A549 treated with CpdA at 1 μM for 4 hours (cell line): ENCODE measurements at places on chromosomes 3 and 15. TPM values are rescaled to one million over a fixed set of nuclear protein-coding genes. Genes with fewer than 3 reads are reported as not detected.

The GYG1 gene
- 34.2 to 43.0 TPM (median 35.5 TPM) in 5 replicates for total RNA-seq

The C3orf52 gene
- total RNA-seq = 11.5 to 16.0 TPM (median 13.8 TPM) in 5 replicates

The RAD51 gene
- 18.5 to 23.7 TPM (median 18.7 TPM) in 5 replicates for total RNA-seq

The CYP11A1 gene
- total RNA-seq = not detected in 5 replicates

The CA12 gene
- total RNA-seq = 144 to 163 TPM (median 160 TPM) in 5 replicates

The CP gene
- total RNA-seq = 3.4 to 8.3 TPM (median 5.9 TPM) in 5 replicates

The CHCHD6 gene
- 16.2 to 19.6 TPM (median 18.1 TPM) in 5 replicates for total RNA-seq

The RSL24D1 gene
- 87.0 to 125 TPM (median 101 TPM) in 5 replicates for total RNA-seq

The GATM gene
- total RNA-seq = 2.0 to 3.1 TPM (median 2.1 TPM) in 5 replicates

The KLHL24 gene
- total RNA-seq = 6.0 to 10.8 TPM (median 6.8 TPM) in 5 replicates

The COL6A5 gene
- not detected in 5 replicates for total RNA-seq

The GASK1A gene
- total RNA-seq = not detected in 5 replicates

The CCDC39 gene
- not detected in 5 replicates for total RNA-seq

The MESP1 gene
- total RNA-seq = 2.9 to 7.5 TPM (median 6.2 TPM) in 5 replicates

The FBXW12 gene
- total RNA-seq = not detected in 5 replicates

The GMNC gene
- not detected in 5 replicates for total RNA-seq

The IL17RD gene
- 0.47 to 1.4 TPM (median 1.2 TPM) in 5 replicates for total RNA-seq

The TRIM71 gene
- 0.01 to 0.03 TPM in 2 of 5 replicates, not detected in the others for total RNA-seq

The AADACL2 gene
- not detected in 5 replicates for total RNA-seq

The ITIH1 gene
- total RNA-seq = not detected in 5 replicates

The NTRK3 gene
- 16.1 to 24.1 TPM (median 22.2 TPM) in 5 replicates for total RNA-seq

The HESX1 gene
- total RNA-seq = 0.23 to 0.51 TPM (median 0.37 TPM) in 3 of 5 replicates, not detected in the others

The DPPA2 gene
- total RNA-seq = not detected in 5 replicates

The SCAMP5 gene
- total RNA-seq = 13.8 to 15.2 TPM (median 14.6 TPM) in 5 replicates

The POTEB gene
- not detected in 5 replicates for total RNA-seq

The RBPMS2 gene
- 7.1 to 9.5 TPM (median 8.9 TPM) in 5 replicates for total RNA-seq

The ZDHHC3 gene
- total RNA-seq = 34.3 to 39.2 TPM (median 37.4 TPM) in 5 replicates

The CHRD gene
- 0.11 to 0.27 TPM (median 0.22 TPM) in 5 replicates for total RNA-seq

The CDHR4 gene
- total RNA-seq = 0.16 to 0.53 TPM (median 0.40 TPM) in 5 replicates

The NDUFB4 gene
- total RNA-seq = 210 to 303 TPM (median 231 TPM) in 5 replicates

The PRICKLE2 gene
- 1.9 to 3.4 TPM (median 2.1 TPM) in 5 replicates for total RNA-seq

The SKOR1 gene
- total RNA-seq = 0.03 TPM in 2 of 5 replicates, not detected in the others

The CHST13 gene
- total RNA-seq = 0.36 to 1.1 TPM (median 0.98 TPM) in 5 replicates

The ITIH3 gene
- total RNA-seq = 0.05 to 0.24 TPM in 2 of 5 replicates, not detected in the others

The GOLGA8S gene
- total RNA-seq = 0.10 to 0.20 TPM (median 0.15 TPM) in 5 replicates

The LRRC31 gene
- 0.02 TPM in 1 of 5 replicates, not detected in the others for total RNA-seq

The RPUSD2 gene
- 14.3 to 16.8 TPM (median 15.6 TPM) in 5 replicates for total RNA-seq

The TNIK gene
- total RNA-seq = 1.9 to 2.7 TPM (median 2.1 TPM) in 5 replicates

The RPL22L1 gene
- total RNA-seq = 226 to 289 TPM (median 269 TPM) in 5 replicates
